HL-60 (cell line): ENCODE measurements at places on chromosomes 2 and 18.

GRCh38 chr18:48825101-48825745 lies 125.5 kb downstream of the SMAD7 start:
- no peak for DNase-seq

DNA sequence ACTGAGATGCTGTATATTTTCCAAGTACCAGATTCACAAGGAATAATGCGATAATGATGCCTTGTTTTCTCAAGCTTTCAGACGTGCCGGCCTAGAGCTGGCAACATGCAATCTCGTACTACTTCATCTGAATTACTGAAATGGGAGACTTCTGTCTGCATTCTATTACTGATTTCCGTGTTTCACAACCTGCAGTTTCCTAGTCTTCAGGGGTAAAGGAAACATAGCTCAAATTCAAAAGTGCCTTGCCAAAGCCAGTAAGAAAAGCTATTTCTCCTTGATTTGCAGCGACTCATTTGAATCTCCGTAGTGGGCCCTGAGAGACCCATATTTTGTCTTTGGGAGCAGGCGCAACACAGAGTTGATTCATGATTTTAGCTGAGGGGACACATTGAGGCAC lies 289.0 kb downstream of the CNTNAP5 start:
- DNase-seq = no peak

- peak; percentile 59 for DNase-seq
These were observed 808 bp downstream of the ATP5MC3 start for GRCh38 chr2:175180701-175181103.

DNA sequence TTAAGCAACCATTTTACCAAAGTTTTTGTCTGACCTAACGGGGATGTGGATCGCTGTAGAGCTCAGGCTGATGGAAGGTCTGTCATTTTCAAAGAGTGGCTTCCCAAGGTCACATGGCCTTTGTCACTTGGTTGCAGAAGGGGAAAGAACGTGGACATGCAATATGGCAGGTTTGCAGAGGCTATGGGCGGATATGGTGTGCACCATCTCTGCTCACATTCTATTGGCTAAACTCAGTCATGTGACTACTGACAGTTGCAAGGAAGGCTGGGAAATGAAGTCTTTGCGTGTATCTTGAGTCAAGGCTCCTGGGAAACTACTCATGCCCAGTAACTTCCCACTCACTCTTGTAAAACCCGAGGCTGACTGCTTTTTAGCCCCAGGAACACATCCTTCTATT lies 96.8 kb downstream of the ST6GAL2 start:
- no peak for DNase-seq

DNA sequence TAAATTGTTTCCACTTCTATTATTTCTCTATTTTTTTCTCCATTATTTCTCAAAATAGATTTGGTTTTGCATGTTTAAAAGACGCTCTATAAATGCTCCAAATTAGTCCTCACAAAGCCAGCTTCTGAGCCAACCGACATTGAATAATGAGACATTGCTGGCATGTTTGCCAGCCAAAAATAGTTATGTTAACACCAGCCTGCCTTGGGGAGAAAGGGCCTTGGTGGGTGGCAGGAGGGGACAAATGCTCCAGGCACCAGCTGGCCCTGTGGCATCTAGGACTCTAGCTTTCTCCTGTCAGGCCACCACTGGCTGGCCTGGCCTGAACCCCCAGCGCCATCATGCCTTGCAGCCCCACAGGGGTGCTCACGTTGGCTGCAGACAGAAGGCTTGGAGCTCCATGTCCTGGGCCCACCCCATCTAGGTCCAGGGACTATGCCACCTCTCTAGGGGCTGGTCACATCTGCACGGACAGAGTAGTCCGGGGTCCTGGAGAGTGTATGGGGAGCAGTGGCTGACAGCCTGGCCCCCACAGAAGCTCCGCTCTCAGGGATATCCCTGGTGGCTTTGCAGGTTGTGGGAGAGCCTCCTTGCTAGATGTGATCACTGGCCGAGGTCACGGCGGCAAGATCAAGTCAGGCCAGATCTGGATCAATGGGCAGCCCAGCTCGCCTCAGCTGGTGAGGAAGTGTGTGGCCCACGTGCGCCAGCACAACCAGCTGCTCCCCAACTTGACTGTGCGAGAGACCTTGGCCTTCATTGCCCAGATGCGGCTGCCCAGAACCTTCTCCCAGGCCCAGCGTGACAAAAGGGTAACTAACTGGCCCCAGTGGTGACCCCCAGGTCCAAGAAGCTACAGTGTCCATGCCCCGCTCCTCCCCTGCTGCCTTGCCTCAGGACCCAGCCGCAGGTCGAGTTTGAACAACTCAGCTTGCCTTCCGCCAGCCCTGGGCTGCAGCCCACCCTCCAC lies 12.5 kb downstream of the ABCG8 start:
- no peak for DNase-seq

GRCh38 chr2:99618579-99619097 lies 128.8 kb upstream of the REV1 start:
- DNase-seq = no peak

DNA sequence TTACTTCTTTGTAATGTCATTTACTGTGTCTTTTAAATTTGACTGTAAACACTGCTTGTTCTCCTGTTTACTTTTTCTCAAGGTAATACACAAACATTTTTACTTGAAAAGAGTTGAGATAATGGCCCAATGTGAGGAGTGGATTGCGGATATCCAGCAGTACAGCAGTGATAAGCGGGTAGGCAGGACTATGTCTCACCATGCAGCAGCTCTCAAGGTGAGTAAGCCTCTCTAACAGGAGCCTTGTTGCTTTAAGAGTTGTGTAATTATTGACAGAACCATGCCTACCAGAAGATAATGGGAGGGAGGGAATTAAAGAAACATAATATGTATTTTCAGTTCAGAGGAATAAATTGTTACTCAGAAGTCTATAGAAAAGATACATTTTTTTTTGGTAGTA lies 16.5 kb upstream of the TTC27 start:
- no peak for DNase-seq

- DNase-seq = peak; percentile 84
These were observed 733 bp downstream of the ZC3H6 start for GRCh38 chr2:112275887-112276773.

DNA sequence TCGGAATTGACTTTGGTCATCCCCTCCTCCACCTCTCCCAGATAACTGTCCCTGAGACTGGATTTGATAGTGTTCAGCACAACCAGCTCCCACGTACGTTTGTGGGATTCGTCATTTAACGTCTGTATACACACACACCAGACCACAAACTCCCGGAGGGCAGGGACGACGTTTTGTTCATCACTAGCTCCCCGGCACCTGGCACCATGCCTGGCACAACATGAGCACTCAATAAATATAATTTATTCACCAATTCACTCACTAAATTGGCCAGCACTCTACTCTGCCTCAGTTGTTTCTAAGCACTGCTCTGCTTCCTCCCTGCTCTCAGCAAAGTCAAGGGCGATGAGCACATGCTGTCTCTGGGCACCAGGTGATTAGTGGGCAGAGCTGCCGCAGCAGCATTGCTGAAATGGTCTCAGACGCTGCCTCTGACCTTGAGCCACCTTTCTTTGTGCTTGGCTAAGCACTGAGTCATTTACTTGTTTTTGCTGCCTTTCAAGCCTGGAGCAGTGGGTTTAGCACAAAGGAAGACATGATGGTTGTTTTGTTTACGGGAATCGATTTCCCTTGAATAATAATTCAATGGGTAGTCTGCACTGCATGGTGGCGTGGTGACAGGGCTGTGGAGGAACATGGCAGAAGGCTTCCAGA lies 19.3 kb upstream of the LOXHD1 start:
- no peak for DNase-seq

- DNase-seq = no peak
These were observed 720.4 kb upstream of the GYPC start for GRCh38 chr2:125935559-125935958.

DNA sequence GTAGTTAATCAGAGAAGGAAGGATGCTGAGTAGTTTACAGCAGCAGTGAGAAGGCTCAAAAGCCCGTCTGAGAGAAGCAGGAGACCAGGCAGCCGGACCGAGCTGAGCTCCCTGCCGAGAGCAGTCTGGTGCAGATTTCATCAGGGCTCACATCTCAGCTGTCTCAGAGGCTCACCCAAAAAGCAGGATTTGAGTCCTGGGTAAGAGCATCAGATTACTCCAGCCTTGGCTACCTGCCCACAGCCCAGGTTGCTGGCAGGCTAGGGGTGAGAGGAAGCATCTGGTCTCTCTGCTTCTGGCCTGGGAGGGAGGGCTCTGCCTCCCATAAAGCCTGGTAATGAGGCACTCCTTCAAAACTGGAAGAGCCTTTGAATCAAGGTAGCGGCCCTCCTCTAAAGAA lies 140.5 kb downstream of the ST6GAL2 start:
- DNase-seq = no peak

GRCh38 chr2:588074-588645 lies 89.0 kb downstream of the TMEM18 start:
- no peak for DNase-seq

GRCh38 chr2:70513738-70514137 lies 39.9 kb downstream of the TGFA start:
- DNase-seq = no peak

DNA sequence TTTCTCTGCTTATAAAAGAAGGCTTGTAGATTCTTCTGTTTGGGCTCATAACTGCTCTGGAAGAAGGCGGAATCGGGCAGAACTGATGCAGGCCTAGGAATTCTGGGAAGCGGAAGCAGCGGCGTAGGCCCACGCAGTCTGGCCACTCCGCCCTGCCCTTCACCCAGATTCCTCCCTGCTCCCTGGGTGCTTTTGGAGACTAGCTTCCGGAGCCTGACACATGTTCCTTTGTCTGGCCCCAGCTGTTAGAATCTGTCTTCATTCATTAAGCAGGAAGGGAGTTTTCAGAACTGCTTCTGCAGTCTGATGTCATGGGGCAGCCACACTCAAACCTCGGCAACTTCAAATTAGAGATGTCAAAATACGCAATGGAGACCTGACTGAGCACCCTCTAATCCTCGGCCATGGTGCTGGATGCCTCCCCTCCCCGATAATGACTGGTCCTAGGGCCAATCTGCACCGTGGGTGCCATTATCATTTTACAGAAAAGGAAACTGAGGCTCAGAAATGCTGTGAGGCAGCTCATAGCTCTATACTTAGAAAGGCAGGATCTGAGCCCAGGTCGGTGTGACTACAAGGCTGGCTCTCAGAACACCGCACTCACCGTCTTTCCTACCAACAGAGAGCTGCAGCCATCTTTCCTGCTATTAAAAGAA lies 275.7 kb downstream of the MYCN start:
- DNase-seq = no peak

- DNase-seq = no peak
These were observed 179.7 kb downstream of the ANAPC1 start for GRCh38 chr2:111704246-111704645.

GRCh38 chr2:155190342-155190741 lies 491.8 kb downstream of the KCNJ3 start:
- DNase-seq = no peak

DNA sequence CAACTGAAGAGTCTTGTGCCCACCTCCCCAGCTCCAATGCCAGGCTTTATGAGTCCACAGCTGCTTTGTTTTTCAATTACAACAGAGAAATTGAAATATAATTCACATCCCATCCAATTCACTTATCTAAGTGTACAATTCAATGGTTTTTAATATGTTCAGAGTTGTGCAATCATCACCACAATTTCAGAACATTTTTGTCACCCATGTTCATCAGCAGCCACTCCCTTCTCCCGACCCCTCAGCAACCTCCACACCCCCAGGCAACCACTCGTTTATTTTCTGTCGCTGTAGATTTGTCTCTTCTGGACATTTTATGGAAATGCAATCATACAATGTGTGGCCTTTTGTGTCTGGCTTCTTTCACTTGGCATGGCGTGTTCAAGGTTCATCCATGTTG lies 23.3 kb downstream of the INHBB start:
- DNase-seq = no peak

- DNase-seq = no peak
These were observed 45.1 kb downstream of the CCDC93 start for GRCh38 chr2:117968722-117969121.

DNA sequence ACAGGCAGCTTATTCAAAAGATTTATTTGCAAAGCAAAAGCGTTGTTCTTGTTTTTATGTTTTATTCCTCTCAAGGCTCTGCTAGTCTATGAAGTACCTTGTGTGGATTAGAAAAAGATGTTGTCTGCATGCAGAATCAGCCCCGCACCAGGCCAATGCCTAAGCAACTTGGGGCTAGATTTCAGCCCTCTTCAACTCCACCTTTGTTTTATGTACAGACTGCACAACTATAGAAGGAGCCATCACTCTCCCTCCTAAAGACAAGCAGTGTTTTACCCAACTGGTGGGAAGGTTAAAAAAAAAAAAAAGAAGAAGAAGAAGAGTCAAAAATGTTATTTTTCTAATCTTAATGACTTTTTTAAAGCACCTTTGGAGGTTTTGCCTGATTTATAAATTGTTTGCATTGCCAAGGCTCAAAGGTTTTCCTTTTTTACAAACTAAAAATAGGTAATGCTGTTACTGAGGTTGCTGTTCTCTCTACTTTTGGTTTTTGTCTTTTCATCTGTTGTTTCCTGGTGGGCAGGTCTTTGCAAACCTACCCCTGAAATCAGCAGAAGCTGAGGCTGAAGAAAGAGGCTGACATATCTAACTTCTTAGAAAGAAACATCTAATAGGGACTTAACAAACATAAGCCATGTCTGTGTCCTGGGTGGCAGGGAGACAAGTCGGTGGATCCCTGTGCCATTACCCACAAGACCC lies 164.0 kb downstream of the SLC39A10 start:
- DNase-seq = no peak

DNA sequence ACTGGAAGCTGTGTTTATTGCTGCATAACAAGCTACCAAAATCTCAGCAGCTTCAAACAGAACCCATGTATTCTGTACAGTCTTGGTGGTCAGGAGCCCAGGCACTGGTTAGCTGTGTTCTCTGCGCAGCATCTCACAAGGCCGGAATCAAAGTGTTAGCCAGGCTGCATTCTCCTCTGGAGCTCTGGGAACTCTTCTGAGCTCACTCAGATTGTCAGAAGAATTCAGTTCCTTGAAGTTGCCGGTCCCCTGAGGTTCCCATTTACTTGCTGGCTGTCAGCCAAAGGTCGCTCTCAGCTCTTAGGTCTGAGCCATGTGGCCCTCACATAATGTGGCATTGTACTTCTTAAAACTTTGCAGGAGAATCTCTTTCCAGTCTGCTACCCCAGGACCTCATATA lies 123.6 kb upstream of the SMIM21 start:
- DNase-seq = peak; percentile 38

- DNase-seq = no peak
These were observed 32.2 kb downstream of the LINC00305 start for GRCh38 chr18:64116571-64117175.

GRCh38 chr2:221480163-221480562 lies 91.9 kb downstream of the EPHA4 start:
- no peak for DNase-seq

DNA sequence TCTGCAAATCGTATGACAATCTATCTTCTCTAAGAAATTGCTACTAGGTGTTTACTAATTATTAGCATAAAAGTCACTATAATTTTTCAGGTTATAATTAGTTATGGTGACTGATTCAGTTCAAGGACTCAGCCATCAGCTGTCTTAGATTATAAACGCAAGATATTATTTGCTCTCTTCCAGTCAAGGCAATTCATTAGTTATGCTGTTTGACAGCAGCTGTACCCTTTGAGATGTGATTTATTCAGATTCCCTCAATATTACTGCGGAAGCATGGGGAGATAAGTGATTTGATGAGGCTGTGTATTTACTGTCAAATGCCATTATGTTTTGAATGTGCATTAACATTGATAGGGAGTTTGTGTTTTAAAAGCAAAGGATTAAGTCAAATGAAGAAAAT lies 558.9 kb upstream of the FSIP2 start:
- no peak for DNase-seq

GRCh38 chr2:10962004-10962403 lies 50.3 kb downstream of the KCNF1 start:
- no peak for DNase-seq
